ENCODE measurements at places on chromosomes 16 and 17.

DNA sequence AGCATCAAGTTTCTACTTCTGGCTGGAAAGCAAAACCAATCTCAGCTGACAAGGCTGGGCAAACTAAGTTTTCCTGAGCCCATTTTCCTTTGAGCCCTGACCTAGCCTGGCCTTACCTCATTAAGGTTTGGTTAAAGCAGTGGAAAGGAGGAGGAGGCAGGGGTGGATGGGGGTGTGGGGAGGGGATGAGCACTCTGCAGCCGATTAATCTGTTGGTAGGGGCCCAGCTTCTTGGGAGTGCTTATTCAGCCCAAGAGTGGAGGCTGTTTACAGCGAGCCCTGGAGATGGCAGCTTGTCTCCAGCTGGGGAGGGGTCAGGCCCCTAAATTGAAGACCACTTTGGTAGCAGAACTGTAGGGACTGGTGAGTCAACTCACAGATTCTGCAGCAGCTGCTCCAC is 12.0 kb downstream of the SMCR8 start:
- DNase-seq, result no peak

DNA sequence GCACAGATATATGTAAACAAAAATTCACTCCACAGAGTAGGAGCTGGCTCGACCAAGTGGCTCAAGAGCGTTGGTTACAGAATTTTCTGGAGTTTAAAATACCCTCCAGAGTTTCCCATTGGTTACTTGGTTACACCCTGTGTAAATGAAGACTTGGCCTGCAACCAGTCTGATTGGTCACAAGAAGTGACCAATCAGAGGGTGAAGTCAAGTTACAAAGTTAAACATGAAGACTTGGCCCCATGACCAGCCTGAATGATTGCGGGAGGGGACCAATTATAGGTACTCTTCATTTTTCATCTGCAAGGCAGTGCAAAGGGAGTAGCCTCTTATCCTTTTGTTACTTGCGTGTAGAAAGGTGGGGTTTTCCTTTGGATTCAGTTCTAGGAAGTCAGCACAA is 121.3 kb upstream of the SALL1 start:
- DNase-seq, result no peak

DNA sequence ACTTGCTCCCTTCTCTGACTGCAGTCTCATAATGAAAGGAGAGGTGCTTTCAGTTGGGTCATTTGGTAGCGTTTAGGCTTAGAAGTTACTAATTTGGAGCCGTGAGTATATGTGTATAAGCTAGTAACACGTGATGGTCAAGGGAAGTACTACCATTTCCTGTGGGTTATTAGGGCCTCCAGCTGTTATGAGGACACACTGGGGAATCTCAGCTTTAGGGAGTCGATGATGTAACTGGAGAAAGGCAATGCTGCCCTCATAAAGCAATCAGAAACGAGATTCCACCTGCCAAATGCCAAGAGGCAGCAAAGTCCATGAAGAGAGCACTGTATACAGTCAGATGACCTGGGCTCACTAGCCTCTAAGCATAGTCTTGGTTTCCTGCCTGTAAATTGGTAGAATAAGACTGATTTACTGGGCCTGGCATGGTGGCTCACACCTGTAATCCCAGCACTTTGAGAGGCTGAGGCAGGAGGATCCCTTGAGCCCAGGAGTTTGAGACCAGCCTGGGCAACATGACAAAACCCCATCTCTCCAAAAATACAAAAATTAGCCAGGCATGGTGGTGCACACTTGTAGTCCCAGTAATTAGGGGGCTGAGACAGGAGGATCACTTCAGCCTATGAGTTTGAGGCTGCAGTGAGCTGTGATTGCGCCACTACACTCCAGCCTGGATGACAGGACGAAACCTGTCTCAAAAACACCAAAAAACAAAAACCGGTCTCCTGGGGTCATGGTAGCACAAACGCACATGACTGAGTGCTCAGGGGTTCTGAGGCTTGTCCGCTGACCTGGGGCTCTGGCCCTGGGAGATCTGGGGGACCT is 53.0 kb downstream of the SF3B3 start:
- no peak for DNase-seq

DNA sequence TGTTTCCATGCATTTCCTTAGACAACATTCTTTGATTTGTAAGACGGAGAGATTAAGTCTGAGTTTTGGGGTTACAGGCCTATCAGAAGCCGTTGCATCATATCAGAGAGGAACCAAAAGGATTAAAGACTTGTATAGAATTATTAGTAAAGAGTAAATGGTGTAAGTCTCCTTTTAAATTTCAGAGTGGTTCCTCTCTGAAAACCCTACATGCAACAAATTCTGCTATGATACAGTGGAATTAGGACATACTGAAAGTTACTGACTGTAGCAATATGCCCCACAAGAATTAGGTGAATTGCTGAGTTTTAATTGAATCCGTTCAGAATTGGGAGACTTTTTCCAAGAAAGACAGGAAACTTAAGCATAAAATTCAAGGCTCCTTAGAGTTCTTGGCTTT is 221.6 kb downstream of the FTO start:
- no peak for DNase-seq

DNA sequence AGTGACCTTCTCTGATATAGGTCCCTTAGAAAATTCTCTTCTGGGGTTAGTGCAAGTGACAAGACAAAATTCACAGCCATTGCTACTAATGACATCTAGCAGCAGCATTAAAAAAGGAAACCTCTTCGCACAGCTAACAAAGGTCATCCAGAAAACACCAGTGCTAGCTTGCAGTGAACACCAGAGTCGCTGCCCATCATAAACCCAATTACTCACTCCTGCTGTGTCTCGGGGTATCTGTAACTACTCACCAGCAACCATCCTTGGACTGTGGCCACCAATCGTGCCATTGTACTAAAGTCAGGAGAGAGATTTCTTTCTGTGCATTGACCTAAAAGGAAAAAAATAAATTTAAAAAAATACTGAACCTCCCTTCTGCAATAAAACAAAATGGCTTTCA is 1494.7 kb upstream of the CDH8 start:
- DNase-seq, result no peak
